ENCODE measurements at places on chromosomes 1 and 21.

GRCh38 chr1:193581341-193581740, 394.9 kb upstream of the B3GALT2 start:
- no peak for DNase-seq

DNA sequence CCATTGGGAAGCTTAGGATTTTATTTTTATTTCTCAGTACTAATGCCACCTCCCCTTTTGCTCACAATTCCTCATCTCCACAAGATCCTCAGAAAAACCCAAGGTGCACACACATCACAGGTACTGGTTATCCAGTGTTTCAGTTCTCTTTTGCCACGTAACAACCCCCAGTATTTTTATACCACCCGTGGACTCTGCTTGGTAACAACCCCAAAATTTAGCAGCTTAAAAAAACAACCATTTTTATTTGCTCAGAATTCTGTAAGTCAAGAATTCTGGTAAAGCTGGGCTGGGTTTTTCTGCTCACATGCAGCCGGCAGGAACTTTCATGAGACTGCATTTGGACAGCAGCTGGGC, 180.0 kb downstream of the KAZN start:
- DNase-seq = no peak

DNA sequence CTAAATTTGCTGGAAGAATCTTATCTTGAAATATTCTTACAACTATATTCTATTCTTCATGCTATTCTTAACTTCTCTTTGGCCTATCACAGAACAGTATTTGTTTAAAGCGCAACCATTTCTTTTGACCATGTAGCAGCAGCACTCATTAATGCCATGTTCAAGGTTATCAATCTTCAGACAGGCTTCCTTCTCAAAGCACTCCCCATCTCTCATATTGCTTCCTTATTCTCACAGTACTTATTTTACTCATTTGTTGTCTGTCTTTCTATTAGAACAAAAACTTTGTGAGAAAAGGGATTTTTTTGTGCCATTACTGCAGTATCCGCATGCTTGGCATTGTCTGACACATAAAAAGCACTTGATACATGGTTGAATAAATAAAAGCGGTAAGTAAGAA, 89.7 kb downstream of the ATP1B1 start:
- DNase-seq = no peak

GRCh38 chr1:109773900-109774485, 10.3 kb upstream of the EPS8L3 start:
- DNase-seq = no peak

GRCh38 chr1:117793413-117793812, 136.0 kb downstream of the GDAP2 start:
- DNase-seq = no peak

DNA sequence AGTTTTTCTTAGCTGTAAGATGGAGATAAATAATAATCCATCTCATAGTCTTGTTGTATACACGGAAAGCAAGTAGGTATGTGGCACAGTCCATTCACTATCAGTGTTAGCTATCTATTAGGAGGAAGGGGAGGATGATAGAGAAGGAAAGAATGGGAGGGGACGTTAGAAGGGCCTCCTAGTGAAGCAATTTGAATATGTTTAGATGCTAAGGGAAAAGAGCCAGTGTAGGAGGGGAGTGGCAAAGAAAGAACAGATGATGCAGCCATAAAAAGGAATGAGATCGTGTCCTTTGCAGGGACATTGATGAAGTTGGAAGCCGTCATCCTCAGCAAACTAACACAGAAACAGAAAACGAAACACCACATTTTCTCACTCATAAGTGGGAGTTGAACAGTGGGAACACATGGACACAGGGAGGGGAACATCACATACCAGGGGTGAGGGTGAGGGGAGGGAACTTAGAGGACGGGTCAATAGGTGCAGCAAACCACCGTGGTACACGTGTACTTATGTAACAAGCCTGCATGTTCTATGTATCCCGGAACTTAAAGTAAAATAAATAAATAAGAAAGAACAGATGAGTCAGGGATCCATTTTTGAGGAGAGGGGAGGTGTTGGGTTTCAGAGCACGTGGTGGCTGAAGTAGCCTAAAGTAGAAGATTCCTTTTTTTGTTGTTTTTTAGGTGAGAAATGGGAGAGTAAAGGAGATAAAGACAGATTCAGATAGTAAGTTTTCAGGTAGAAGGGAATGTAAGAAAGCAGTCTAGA, 124.1 kb downstream of the POU2F1 start:
- DNase-seq = no peak

GRCh38 chr21:34020005-34020847, 53.2 kb upstream of the MRPS6 start:
- no peak for DNase-seq
